Ovary (tissue), 10 donors: ENCODE measurements at places on chromosomes 4 and X. TPM values are rescaled to one million over a fixed set of nuclear protein-coding genes. Genes with fewer than 3 reads are reported as not detected.
A peak's percentile ranks its signal among the peaks of the same experiment; 100 is the strongest.

GRCh38 chrX:95884186-95884585, 800.5 kb upstream of the DIAPH2 start:
- H3K4me1 ChIP-seq, result peaks cover 3% of the 10 kb centered on the region
- H3K27ac ChIP-seq, result no peak overlapping the region
- no peaks in the 10 kb centered on the region for H3K36me3 ChIP-seq
- DNase-seq, result no peak
- H3K27me3 ChIP-seq, result no peaks in the 10 kb centered on the region

DNA sequence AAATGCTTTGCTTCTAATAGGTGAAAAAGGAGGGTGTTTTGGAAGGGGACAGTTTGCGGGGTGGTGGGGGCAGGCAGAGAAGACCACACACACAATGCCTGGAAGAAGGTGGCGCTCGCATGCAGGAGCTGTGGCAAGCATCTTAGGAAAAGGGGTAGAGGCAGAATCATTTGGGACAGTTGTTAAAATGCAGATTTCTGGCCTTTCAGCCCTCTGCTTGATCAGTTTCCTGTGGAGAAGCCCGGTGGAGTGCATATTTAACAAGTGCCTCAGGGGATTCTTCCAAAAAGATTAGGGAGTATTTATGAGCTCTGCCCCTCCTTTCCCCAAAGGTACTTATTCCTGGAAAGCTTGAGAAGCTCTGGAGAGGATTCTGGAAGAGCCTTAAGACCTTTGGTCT, 4.8 kb downstream of the NOCT start:
- H3K27me3 ChIP-seq, result no peaks in the 10 kb centered on the region
- no peak overlapping the region for H3K4me3 ChIP-seq
- H3K4me1 ChIP-seq, result peaks cover 2% of the 10 kb centered on the region
- no peak for DNase-seq
- no peaks in the 10 kb centered on the region for H3K36me3 ChIP-seq
- H3K27ac ChIP-seq, result no peak overlapping the region

- H3K36me3 ChIP-seq, result no peaks in the 10 kb centered on the region
- DNase-seq, result no peak
- no peak overlapping the region for H3K27ac ChIP-seq
- H3K4me1 ChIP-seq, result no peaks in the 10 kb centered on the region
- no peak overlapping the region for H3K4me3 ChIP-seq
These were observed 78.6 kb upstream of the BOD1L1 start for GRCh38 chr4:13706120-13706519.

GRCh38 chr4:112848911-112849310, 200.5 kb upstream of the ANK2 start:
- H3K27ac ChIP-seq, result no peak overlapping the region
- H3K27me3 ChIP-seq, result no peaks in the 10 kb centered on the region
- DNase-seq, result no peak
- no peaks in the 10 kb centered on the region for H3K4me1 ChIP-seq
- no peaks in the 10 kb centered on the region for H3K36me3 ChIP-seq

GRCh38 chr4:66187175-66187720, 517.0 kb upstream of the EPHA5 start:
- no peak for DNase-seq
- no peaks in the 10 kb centered on the region for H3K27me3 ChIP-seq
- H3K4me3 ChIP-seq, result no peak overlapping the region
- H3K4me1 ChIP-seq, result no peaks in the 10 kb centered on the region
- no peak overlapping the region for H3K27ac ChIP-seq
- no peaks in the 10 kb centered on the region for H3K36me3 ChIP-seq

GRCh38 chrX:18179446-18179845, 41.2 kb downstream of the BEND2 start:
- no peak for DNase-seq
- H3K27ac ChIP-seq, result no peak overlapping the region
- H3K4me1 ChIP-seq, result peaks cover 2% of the 10 kb centered on the region
- H3K4me3 ChIP-seq, result no peak overlapping the region

DNA sequence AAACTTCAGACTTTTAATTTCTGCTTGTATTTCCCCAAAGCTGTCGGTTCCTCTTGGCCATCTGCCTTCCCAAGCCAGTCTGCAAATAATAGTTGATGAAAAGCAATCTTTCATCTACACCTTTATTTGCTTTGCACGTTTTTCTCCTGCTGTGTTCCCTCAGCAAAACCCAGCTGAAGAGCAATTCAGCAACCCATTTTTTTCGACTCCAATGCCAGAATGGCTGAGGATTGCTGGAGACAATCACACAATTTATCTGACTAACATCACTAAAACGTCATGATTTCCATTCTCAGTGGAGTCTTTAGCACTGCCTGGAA, 94.3 kb downstream of the GPRIN3 start:
- H3K4me1 ChIP-seq, result no peaks in the 10 kb centered on the region
- no peaks in the 10 kb centered on the region for H3K27me3 ChIP-seq
- DNase-seq, result no peak
- no peak overlapping the region for H3K27ac ChIP-seq
- H3K36me3 ChIP-seq, result no peaks in the 10 kb centered on the region
- no peak overlapping the region for H3K4me3 ChIP-seq

DNA sequence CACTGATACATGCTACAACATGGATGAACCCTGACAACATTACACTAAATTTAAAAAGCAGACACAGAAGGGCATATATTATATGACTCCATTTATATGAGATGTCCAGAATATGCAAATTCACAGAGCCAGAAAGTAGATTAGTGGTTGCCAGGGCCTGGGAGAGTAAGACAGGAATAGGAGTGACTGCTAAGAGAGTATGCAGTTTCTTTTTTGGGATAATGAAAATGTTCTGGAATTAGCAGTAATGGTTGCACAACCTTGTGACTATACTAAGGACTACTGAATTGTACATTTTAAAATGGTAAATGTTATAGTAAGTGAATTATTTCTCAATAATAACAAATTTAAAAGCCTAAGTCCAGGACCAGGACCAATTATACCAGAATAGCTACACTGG, 29.5 kb upstream of the NUP54 start:
- no peaks in the 10 kb centered on the region for H3K27me3 ChIP-seq
- H3K4me3 ChIP-seq, result no peak overlapping the region
- H3K27ac ChIP-seq, result no peak overlapping the region
- H3K36me3 ChIP-seq, result no peaks in the 10 kb centered on the region
- H3K4me1 ChIP-seq, result peaks cover 9% of the 10 kb centered on the region
- DNase-seq, result no peak

DNA sequence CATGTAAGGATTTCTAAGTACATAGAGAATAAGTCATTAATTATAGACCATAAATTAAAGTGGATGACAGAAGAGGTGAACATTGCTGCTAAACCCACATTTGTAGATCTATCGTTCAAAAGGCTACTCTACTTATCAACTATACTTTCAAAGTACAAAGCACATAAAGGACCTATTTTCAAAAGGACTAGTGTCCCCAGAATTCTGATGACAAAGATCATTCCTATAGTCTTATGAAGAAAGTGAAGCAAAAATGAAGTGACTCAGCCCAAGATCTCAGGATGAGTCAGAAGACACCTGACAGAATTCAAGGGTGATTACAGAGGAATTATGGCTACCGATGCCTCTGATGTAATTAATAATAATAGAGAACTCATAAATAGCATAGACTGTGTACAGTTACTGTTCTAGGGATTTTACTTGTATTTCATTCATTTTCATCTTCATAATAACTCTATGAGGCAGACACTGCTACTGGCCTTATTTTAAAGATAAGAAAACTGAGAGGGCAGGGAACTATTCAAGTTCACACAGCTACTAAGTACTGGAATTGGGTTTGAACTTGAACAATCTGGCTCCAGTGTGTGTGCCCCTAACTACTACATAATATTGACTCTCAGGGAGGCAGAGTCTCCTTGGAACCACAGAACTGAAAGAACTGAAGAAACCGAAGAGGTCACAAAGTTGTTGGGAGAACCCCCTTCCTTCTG, 17.1 kb downstream of the USP46 start:
- H3K4me1 ChIP-seq, result peaks cover 13% of the 10 kb centered on the region
- H3K27ac ChIP-seq, result no peak overlapping the region
- no peak for DNase-seq

- no peak for DNase-seq
- H3K27me3 ChIP-seq, result no peaks in the 10 kb centered on the region
- no peaks in the 10 kb centered on the region for H3K4me1 ChIP-seq
- H3K27ac ChIP-seq, result no peak overlapping the region
- no peak overlapping the region for H3K4me3 ChIP-seq
- no peaks in the 10 kb centered on the region for H3K36me3 ChIP-seq
These were observed 135.5 kb downstream of the ARHGAP24 start for GRCh38 chr4:85610450-85610849.

DNA sequence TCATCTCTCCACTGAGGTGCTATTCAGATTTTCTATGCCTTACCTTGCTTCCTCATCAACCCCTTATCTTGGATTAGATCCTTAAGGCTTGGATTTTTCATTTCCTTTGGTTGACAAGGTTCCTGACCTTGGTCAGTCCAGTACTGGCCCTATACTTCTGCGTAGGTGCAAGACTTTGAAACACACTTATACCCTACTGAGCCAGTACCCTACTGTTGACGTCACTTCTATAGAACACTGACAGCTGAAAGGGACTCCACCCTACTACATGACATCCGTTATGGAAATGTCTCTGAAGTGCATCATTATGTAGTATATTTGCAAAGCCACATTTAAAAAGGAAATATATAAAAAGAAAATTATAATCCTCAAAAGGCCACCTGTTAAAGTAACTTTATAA, 12.0 kb upstream of the PLS3 start:
- no peaks in the 10 kb centered on the region for H3K27me3 ChIP-seq
- H3K27ac ChIP-seq, result no peak overlapping the region
- H3K4me1 ChIP-seq, result no peaks in the 10 kb centered on the region

DNA sequence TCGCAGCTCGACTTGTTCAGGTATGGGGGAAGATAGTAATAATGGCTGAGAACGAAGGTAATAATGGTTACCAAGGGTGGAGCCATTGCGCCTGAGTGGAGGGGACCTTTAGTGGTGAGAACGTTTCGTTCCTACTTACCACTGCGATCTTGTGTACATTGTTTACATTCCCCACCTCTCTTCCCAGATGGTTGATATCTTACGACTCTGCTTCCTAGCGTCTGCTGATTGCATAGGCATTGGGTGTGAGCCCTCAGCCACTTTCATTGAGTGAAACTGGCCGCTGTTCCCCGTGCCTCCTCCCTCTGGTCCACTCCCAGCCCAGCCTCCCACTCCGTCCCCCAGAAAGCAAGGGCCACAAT, 850 bp downstream of the IGBP1 start:
- peaks cover 1% of the 10 kb centered on the region for H3K4me1 ChIP-seq
- H3K36me3 ChIP-seq, result no peaks in the 10 kb centered on the region
- DNase-seq, result no peak
- peak overlapping the region; percentile 43 for H3K27ac ChIP-seq
- no peaks in the 10 kb centered on the region for H3K27me3 ChIP-seq
- H3K4me3 ChIP-seq, result peak overlapping the region; percentile 54

RAB28 gene
- 19.9 TPM for total RNA-seq

NLRP2B gene
- 0.07 TPM for total RNA-seq

GPR119 gene
- total RNA-seq, result not detected

CT45A2 gene
- not detected for total RNA-seq

TKTL1 gene
- not detected for total RNA-seq

RGS12 gene
- total RNA-seq, result 46.1 TPM

SLC35A2 gene
- 18.8 TPM for total RNA-seq
